ENCODE measurements at places on chromosomes 4 and X.

DNA sequence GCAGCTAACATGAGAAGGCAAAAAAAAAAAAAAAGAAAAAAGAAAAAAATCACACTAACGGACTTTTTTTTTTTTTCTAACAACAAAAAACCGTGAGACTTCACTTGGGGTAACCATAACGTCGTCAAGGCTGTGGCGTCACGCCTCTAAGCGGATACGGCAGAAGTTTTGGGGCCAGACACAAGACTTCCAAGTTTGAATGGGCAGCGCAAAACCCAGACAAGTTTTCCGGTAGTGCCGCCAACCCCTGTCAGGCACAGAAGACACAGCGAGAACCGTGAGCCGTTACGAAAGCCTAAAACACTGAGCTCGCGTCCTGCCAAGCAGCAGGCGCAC, 556 bp upstream of the SMARCA5 start:
- DNase-seq = no peak

GRCh38 chrX:55357236-55357635, 92.5 kb upstream of the PAGE3 start:
- DNase-seq = no peak

- peak; percentile 64 for DNase-seq
Observed at GRCh38 chr4:55947912-55948725, 626 bp upstream of the CEP135 start.

GRCh38 chr4:54659749-54660535, 2.2 kb downstream of the KIT start:
- no peak for DNase-seq

DNA sequence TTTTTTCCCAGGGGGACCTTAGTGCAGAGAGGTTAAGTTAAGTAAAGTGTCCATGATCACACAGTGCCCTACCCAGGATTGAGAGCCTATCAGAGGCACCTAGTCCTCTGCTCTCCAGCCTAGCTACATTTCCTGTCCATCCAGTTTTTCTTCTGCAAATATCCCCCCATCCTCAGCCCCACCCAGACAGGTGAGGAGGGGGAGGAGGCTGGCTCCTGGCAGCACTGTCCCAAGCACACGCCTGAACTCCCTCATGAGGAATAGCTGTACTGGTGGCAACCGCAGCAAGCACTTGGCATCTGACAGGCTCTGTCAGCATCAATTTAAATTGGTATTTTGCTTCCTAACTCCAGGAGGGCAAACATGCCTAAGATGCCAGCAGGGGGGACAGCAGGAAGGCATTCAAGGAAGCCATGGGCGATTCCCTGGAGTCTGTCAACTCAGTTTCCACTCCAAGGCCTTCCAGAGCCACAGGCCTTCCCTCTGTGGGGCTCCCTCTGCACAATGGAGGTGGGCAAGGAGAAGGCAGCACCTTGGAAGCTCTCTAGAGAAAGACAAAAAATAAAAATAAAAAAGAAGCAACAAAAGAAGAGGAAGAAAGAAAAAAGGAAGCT, 6.4 kb upstream of the FRMPD3 start:
- DNase-seq = no peak

DNA sequence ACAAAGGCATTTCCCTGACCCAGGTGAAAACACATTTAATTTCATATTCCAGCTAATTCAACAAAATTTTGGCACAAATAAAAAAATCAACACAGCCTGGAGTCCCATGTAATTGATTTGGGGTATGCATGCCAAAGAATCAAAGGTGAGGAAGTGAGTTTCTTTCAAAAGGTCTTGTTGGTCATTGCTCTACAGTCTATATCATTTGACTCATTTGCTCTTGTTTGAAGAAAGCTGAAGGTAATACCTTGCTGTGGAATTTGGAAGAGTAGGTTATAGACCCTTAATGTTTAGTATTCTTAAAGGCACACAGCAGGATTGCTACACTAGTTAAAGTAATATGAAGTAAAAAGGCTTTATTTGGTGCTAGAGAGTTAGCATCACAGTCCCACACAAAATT, 25.4 kb downstream of the COL4A6 start:
- no peak for DNase-seq

- no peak for DNase-seq
Observed at GRCh38 chrX:32451954-32452695, 759.2 kb downstream of the DMD start.

DNA sequence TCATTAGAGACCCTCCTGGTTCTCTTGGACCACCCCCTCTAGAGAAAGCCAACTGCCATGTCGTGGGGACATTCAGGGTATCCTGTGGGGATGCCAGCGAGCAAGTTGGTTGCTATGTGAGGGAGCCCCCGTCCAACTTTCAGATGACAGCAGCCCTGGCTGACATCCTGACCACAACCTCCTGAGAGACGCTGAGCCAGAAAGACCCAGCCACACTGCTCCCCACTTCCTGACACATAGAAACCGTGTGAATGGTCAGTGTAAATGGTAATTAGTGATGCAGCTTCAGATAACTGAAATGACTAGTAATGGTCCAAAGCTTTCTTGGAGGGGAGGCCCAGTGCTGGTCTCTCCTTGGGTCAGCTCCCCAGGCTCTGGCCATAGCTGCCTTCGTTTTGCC, 10.8 kb downstream of the CLCN4 start:
- no peak for DNase-seq

GRCh38 chrX:47958761-47959342, 44.9 kb downstream of the ZNF182 start:
- DNase-seq = no peak

DNA sequence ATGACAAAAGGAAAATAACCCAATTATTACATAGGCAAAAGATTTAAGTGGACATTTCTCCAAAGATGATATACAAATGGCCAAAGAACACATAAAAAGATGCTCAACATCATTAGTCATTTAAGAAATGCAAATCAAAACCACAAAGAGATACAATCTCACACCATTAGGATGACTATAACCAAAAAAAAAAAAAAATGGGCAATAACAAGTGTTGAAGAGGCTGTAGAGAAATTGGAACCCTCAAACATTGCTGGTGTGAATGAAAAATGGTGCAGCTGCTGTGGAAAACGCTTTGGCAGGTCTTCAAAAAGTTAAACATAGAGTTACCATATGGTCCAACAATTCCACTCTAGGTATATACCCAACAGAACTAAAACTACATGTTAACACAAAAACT, 5.6 kb upstream of the PRDX4 start:
- no peak for DNase-seq

DNA sequence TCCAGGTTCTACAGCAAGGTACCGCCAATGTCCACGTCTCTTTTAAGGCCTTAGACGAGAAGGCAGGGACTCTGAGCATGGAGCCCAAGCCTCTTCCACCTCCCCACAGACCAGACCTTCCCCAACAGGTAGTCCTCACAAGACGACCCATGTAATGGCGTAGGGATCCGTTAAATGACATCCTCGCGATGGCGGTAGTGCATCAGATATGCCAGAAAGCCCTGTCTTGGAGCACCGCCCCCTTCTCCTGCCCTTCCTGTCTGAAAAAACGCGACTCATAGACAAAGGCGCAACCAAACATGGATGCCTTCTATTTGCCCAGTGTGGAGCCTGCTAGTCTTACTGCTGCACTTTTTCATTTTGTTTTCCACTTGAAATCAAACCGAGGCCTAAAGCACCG, 185.4 kb downstream of the OR13H1 start:
- DNase-seq = peak; percentile 53

GRCh38 chr4:242121-242848, 63.0 kb downstream of the ZNF732 start:
- peak; percentile 8 for DNase-seq

GRCh38 chr4:126144543-126145237, 829.9 kb downstream of the FAT4 start:
- peak; percentile 15 for DNase-seq

- DNase-seq = no peak
Observed at GRCh38 chrX:154457491-154458115, 478 bp upstream of the PLXNA3 start.

DNA sequence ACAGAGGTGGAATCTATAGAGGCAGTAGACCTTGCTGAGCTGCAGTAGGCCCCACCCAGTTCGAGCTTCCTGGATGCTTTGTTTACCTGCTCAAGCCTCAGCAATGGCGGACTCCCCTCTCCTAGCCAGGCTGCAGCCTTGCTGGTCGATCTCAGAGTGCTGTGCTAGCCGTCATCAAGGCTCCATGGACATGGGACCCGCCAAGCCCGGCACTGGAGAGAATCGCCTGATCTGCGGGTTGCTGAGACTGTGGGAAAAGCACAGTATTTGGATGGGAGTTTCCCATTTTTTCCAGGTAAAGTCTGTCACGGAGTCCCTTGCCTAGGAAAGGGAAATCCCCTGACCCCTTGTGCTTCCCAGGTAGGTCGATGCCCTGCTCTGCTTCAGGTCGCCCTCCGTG, 124.8 kb upstream of the KLF8 start:
- no peak for DNase-seq

DNA sequence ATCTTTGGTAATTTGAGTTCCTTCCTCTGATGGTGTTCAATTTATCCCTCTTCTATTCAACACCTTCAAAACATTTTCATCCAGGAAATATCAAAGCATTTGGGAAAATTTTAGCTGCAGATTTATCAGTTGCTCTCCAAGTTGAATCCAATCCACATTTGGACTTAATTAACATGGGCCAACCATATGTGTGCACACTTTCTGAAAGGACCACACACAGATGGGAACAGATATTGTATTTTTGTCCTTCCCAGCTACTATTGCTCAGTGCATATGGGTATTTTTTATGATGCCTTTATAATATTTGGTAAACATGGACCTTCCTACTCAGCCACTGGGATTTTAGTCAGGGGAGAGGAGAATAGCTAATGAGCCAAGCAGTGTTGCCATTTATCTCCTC, 65.2 kb downstream of the GLRA2 start:
- no peak for DNase-seq

- DNase-seq = peak; percentile 57
Observed at GRCh38 chrX:11470250-11470974, 177.2 kb downstream of the AMELX start.

- DNase-seq = no peak
Observed at GRCh38 chr4:180940680-180941079, 1302.5 kb upstream of the TENM3 start.

DNA sequence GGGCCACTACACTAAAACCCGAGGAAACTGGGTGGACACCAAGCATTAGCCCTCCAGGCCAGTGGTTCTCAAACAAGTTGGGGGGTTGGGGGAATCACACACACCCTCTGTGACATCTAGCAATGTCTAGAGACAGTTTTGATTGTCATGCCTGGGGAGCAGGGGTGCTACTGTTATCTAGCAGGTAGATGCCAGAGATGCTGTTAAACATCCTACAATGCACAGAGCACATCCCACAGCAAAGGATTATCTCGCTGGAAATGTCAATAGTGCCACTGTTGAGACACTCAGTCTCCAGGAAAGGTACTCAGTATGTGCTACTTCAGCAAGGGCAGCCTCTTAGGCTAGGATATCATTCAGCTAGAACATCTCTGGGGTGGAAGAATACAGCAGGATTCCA, 1.3 kb downstream of the SMC1A start:
- DNase-seq = no peak

DNA sequence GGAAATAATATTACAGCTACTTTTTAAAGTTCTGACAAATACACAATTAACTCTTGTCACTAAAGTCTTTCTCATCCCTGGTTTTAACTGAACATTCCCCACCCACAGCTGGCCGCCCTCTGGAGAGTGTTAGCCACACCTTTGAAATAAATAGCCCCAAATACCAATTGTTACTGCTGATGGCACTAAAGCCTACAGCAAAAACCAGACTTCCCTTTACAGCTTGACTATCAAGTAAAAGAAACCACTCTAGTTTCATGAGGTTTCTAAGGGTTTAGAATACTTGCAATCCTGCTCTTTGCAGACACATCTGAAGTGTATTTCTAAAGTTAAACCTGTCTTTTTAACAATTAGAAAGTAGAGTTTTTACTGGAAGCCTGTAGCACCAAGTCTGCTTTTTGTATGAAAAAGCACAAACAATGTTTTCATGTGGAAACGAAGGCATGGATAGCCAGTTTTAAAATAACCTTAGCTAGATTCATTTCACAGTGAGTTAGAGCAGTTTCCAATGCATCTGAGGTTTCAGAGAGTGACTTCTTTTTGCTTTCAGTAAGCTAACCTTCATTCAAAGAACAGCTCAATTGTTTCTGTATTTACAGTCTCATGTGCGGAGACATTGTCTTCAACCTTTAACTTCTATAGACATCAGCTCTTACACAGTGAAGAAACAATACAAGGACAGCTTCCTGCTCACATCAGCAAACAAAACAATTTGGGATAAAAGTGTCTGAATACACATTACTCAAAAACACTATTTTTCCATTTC, 164.8 kb upstream of the VEGFC start:
- DNase-seq = no peak

DNA sequence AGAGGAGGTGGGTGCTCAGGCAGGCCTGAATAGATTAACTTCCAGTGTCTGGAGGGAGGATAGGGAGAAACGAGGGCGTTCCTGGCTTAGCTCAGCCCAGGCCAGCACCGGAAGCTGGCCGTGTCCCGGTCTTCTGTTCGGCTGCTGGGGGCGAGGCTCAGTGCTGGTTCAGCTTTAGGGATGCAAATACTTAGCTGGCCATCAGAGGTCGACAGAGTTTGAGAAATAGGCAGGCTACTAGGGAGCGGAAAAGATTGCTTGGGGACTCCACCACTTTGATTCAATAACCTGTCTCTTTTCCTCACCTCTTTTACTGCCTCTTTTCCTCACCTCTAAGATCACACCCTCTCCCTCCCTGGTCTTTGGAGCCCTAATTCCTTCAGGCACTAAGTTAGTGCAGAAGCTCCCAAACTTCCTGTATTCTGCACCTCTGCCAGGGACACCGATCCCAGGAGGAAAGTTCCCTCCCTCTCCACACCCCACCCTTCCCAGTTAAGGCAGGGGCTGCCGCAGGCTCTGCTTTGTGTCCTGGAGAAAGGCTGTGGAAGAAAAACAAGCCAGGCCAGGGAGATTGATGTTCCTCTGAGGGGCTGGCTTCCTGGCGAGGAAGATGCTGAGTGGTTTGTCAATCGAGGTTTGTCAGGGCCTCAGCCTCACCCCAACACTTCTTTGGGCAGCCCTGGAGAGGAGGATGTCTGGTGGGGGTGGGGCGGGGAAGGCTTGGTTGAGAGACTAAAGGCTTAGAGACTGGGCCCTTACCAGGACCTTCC, 6.0 kb upstream of the EFNB1 start:
- no peak for DNase-seq

DNA sequence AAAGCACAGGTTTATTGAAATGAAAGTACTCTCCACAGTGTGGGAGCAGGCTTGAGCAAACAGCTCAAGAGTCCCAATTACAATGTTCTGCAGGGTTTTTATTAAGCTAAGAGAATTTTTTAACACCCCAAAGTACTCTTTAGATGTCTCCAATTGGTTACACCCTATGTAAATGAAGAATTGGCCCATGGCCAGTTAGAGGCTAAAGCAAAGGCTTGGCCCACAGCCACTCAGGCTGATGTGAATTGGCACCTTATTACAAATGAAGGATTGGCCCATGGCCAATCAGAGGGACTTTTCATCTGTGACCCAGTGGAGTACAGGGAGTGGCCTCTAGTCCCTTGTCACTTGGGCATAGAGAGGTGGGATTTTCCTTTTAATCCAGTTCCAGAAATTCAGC, 30.1 kb upstream of the IQCM start:
- DNase-seq = no peak

- no peak for DNase-seq
Observed at GRCh38 chrX:97547877-97548578, 664.3 kb downstream of the RPA4 start.

Data from GM04503 (cell line).